CD8-positive, alpha-beta memory T cell (primary cell): ENCODE measurements at places on chromosomes 3 and 15.

GRCh38 chr15:42202653-42203052, 5.5 kb downstream of the VPS39 start:
- no peak for DNase-seq

GRCh38 chr3:184338511-184338945, 1.1 kb downstream of the FAM131A start:
- no peak for DNase-seq

DNA sequence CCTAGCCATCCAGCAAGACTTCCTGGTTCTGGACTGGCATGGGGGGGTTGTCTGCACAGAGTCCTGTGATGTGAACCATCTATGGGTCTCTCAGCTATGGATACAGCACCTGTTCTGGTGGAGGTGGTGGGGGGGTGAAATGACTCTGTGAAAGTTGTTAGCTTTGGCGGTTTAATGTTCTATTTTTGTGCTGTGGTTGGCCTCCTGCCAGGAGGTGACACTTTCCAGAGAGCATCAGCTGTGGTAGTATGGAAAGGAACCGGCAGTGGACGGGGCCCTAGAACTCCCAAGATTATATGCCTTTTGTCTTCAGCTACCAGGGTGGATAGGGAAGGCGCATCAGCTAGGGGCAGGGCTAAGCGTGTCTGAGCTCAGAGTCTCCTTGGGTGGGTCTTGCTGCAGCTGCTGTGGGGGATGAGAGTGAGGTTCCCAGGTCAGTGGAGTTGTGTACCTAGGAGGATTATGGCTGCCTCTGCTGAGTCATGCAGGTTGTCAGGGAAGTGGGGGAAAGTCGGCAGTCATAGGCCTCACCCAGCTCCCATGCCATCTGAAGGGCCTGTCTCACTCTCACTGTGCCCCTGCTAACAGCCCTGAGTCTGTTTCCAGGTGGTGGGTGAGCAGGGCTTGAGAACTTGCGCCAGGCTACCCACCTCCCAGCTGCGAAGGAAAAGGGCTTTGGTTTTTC, 7.1 kb upstream of the LARS2 start:
- DNase-seq = no peak

GRCh38 chr15:59892985-59893384, 111.1 kb upstream of the FOXB1 start:
- no peak for DNase-seq

DNA sequence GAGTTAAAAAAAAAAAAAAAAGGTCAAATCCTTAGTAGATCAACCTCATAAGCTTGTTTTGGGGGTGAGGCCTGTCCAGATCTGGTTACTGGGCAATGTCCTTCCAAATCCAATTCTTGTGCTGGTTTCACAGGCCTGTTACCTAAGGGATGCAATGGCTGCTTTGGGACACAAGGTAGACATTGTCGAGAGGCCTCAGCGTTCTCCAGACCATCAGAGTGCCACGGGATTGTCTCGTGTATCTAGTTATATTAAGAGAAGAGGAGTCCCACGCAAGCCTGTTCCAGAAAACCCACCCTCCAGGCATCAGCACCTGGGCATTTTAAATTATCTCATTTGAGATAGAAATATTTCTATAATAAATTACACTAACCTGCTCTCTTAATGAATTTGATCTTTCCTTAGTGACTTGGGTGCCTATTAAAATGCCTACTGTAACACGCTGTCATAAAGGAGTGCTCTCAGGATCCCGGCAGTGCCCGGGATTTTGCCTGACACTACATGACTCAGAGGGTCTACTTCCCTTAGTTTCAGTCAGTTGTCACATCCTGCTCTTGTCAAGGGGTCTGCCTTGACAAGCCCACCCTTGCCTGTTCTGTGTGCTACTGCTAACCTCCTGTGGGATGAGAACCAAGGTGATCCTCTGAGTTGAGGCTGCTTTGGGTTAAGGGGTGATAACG, 116.0 kb downstream of the LIPC start:
- DNase-seq = no peak

GRCh38 chr15:35998663-35999602, 453.0 kb upstream of the DPH6 start:
- DNase-seq = no peak

DNA sequence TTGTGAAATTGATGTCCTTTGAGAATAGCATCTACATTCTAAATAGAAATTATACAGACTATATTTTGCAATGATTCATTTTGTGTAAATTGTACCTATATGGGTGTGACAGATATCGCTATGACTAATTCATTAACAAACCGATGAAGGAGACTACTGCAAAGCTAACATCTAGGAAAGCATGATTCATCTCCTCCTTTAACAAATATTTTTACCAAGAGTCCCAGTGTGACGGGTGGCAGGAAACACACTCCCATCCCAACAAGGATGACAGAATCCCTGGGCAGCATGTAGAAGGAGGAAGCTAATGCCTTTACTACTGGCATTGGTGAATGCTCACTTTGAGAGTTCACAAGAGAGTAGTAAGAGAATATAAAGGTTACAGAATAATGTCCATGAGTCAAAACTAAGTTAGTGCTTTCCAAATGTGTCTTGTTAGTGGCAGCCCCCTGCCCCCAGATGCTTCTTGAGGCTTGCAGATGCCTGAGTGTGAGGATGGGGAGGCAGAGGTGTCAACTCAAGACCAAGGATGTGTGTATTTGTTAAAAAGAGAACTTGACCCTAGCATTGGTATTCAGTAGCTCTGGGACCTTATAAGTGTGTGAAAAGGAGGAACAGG, 180.6 kb downstream of the FMN1 start:
- DNase-seq = no peak

GRCh38 chr15:42267286-42267685, 5.7 kb upstream of the GANC start:
- no peak for DNase-seq

GRCh38 chr15:43939070-43939469, 112.3 kb downstream of the WDR76 start:
- DNase-seq = no peak

DNA sequence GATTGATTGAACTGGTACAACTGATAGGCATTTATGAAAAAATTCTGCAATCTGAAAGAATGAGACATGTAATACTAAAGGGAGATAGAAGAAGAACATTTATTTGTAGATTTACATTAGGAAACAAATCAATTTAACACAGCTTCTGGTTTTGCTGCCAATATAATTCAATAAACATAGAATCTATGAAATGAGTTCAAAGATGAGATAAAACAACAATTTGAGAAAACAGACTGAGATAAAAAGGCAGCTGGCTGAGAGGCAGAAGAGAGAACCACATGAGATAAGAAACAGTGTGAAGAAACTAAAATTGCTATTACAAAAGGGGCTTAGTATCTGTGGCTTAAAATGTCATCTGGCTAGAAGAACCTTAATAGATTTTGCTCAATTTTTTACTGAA, 176.6 kb downstream of the PYDC2 start:
- no peak for DNase-seq

GRCh38 chr3:133742351-133743091, 3.7 kb upstream of the TF start:
- DNase-seq = no peak

DNA sequence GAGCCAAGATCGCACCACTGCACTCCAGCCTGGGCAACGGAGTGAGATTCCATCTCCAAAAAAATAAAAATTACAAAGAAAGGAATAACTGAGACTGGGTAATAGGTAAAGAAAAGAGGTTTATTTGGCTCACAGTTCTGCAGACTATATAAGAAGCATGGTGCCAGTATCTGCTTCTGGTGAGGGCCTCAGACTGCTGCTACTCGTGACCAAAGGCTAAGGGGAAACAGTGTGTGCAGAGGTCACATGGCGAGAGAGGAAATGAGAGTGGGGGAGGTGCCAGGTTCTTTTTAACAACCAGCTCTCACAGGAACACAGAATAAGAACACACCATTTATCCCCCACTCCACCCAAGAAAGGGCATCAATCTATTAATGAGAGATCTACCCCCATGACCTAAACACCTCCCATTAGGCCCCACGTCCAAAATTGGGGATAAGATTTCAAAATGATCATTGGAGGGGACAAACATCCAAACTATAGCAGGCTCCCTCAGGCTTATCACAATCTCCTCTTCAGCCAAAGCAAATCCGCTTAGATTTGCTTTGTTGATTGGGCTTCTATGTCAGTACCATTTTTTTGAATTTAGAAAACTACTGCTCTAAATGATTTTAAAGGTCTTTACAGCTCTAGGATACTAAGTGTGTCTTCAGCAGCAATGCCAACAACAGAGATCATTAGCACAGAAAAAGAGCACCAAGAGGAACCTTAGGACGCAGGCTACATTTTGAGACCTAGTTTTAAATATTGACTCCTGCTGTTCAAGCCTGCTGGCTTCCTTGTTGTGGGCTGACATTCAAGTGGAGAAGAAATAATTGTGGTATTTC, 84.2 kb upstream of the TBL1XR1 start:
- no peak for DNase-seq

DNA sequence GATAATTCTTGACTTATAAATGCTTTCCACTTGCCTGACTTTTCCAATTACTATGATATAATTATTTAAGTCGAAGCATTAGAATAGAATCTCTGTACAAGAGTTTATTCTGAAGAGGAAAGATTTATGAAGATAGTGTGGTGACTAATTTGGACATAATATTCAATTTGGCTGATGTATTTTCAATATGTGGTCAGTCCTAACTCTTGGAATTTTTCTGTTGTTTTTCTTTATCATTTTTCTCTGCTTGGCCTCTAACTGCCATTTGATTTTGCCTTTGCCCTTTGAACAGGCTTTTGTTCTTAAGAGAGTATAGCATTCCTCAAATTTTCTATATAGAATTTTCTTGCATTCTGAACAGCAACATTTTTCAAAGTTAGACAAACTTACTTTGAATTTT, 2.6 kb upstream of the MDFIC2 start:
- no peak for DNase-seq

GRCh38 chr3:71476950-71477349, 106.6 kb downstream of the FOXP1 start:
- no peak for DNase-seq

GRCh38 chr3:14791343-14791945, 27.3 kb upstream of the FGD5 start:
- DNase-seq = peak; percentile 40

DNA sequence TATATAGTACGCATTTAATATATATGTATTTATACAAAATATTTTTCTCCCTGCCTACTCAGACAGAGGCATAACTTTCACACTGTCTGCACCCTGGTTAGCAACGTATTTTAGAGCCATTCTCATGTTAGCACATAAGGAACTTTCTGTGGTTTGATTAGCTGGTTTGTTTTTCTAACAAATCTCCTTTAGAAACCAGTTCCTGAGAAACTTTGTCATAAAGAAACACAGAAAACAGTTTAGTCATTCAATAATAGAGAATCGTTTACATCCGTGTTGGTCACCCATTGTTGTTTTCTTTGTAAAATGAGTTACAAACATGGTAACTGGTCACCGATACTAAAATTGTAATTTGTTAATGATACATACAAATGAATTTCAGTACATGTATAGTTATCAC, 5.9 kb upstream of the NGRN start:
- no peak for DNase-seq

DNA sequence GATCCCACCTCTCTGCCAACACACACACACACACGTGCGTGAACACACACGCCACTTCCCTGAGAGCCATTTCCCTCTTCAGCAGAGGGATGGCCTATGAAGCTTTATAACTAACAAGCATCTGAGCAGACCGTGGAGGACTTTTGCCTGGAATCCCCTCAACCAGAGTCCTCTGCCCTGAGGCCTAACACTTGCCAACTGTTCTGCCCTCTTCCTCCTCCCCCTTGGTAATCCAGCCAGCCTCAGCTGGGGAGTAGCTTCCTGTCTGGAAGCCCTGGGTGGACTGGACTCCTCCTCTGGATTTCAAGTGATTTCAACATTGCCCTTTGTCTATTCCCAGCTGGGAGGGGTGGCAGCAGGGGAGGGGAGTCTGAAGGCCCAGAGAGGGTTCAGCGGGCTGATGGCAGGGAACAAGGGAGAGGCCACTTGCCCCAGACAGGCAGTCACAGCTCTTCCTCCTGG, 68.4 kb upstream of the HACD2 start:
- no peak for DNase-seq

DNA sequence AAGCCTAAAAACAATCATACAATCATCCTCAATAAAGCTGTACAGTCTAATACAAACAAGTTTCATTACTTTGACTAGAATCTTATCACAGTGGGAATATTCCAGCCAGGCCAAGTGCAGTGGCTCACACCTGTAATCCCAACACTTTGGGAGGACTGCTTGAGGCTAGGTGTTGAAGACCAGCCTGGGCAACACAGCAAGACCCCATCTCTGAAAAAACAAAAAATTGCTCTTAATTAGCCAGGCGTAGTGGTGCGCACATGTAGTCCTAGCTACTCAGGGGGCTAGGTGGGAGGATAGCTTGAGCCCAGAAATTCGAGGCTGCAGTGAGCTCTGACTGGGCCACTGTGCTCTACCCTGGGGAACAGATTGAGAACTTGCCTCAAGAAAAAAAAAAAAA, 3.3 kb downstream of the RPN1 start:
- no peak for DNase-seq

GRCh38 chr3:124032311-124032880, 40.5 kb upstream of the ROPN1 start:
- DNase-seq = no peak

- DNase-seq = no peak
Measured at GRCh38 chr3:192930577-192930976, 12.9 kb upstream of the MB21D2 start.

- no peak for DNase-seq
Measured at GRCh38 chr3:59001675-59002074, 48.1 kb downstream of the CFAP20DC start.

- DNase-seq = no peak
Measured at GRCh38 chr3:59107856-59108815, 58.3 kb upstream of the CFAP20DC start.

GRCh38 chr15:99412626-99413025, 153.2 kb upstream of the MEF2A start:
- no peak for DNase-seq

DNA sequence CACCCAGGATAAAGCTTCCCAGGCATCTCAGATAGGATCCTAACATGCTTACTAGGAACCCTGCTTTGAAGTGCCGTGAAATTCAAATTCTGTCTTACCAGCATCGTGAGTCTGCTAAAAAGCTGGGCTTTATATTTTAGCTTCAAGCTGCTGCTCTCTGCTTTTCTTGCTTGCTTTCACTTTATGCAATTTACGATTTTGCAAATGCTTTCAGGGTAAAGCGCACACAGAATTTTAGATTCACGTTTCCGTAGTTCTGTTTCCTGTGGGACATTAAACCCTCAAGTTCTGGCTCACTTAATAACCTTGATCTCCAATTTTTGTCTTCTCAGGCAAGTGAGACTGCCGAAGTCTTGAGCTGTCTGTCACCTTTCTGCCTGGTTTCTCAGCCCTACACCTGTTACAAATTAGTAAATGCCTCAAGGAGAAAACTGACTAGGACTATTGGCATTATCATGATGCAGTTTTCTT, 170.5 kb upstream of the TGFBR2 start:
- no peak for DNase-seq

DNA sequence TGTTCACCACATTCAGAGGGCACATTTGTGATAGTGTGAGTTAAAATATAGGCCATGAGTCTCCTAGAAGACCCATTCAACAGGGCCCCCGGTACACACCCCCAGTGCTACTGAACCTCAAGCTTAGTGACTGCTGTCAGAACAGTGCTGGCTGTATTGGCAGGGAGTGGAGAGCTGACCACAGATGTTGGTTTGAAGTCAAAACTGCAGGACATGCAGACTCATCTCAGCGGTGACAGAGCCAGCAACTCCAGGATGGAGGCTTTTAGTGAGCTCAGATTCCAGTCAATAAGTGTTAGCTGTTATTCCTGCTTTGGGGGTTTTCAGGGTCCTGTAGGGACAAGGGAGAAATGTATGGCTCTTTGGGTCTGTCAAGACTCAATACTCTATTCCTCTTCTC, 29.1 kb downstream of the PRR20G start:
- no peak for DNase-seq

- DNase-seq = no peak
Measured at GRCh38 chr3:2036076-2036475, 62.6 kb upstream of the CNTN4 start.
